ENCODE measurements at places on chromosomes 2 and 18. TPM values are rescaled to one million over a fixed set of nuclear protein-coding genes. Genes with fewer than 3 reads are reported as not detected.

Gene AQP12B
- not detected for total RNA-seq

Gene CDH2
- total RNA-seq: 22.8 TPM

Gene EFHD1
- 142 TPM for total RNA-seq

Gene FOXD4L1
- total RNA-seq: not detected

Gene OSR1
- total RNA-seq: 66.7 TPM

Gene MITD1
- total RNA-seq: 13.3 TPM

Gene DCAF17
- total RNA-seq: 22.6 TPM

Gene GPR45
- not detected for total RNA-seq

GRCh38 chr2:19868701-19869580 lies 32.8 kb downstream of the TTC32 start:
- DNase-seq: no peak

DNA sequence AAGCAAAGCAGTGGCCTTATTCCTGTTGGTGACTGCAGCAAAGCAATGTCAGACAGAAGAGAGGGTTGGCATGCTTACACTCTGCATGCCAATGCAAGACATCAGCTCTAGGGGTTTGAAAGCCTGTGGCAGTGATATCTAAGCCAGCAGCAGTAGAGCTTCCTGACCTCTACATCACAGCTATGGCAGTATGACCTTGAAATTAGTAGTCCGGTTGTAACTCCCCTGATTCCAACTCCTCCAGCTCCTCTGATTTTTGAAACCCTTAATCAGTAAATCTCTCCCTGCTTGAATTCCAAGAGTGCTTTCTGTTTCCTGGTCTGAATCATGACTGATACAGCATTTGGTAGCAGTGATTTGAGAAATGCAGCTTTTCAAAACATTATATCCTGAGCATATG lies 60.0 kb upstream of the LRP1B start:
- no peak for DNase-seq

- no peak for DNase-seq
Observed at GRCh38 chr2:191250400-191250799, 5.2 kb downstream of the MYO1B start.

- no peak for DNase-seq
Observed at GRCh38 chr18:711310-711656, 1.1 kb downstream of the ENOSF1 start.

DNA sequence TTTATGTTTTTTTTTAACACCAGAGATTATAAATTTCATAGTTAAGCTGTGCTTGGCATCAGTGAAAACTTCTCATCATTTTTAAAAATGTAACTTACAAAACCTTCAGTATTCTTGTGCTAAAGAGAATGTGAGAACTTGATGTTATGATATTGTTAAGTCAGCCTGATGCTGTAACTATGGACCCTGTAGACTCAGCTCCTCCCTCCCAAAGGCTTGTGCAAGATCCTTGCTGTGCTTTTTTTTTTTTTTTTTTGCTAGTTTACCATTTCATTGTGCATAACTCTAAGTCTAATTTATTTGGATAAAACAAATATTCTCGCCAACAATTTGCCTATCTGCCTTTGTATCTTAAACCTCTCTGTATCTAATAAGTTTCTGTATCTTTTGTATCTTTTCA lies 12.9 kb upstream of the TFPI start:
- DNase-seq: no peak

GRCh38 chr2:30986231-30986580 lies 152.0 kb downstream of the GALNT14 start:
- DNase-seq: no peak

- no peak for DNase-seq
Observed at GRCh38 chr2:11288431-11288830, 56.0 kb downstream of the ROCK2 start.

GRCh38 chr18:2027756-2028155 lies 543.5 kb downstream of the METTL4 start:
- no peak for DNase-seq

DNA sequence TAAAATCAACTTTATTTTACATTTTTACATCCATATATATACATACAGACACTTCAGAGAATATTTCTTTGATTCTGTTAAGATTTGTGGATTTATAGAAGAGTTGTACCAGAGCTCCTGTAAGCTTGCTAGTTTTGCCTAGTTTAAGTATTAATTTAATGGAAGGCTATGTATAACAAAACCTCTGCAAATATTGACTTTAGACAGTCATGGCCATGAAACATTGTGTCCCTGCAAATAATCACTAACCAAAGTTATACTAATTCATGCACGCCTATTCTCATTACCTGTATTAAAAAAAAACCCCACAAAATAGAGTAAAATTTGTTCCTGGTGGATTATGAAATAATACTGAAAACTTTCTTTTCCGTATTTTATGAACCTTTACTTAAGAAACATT lies 379.3 kb downstream of the CTNNA2 start:
- DNase-seq: no peak

DNA sequence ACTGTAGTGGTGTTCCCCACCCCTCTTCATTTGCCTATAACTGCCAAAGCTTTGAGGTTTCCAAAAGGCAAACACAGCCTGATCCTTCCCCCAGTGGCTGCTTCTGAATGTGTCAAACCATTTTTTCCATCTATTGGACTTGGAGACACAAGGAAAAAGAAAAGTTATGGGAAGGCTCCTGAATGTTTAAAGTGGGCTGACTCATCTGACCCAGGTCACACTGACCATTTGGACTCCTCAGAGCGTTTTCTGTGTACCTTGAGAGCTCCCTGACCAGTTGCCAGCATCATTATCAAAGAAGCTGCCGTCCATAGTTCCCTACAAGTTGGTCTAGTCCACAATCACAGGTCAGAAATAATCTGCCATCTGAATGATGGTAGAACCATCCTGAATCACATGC lies 123.4 kb upstream of the COL3A1 start:
- DNase-seq: no peak

DNA sequence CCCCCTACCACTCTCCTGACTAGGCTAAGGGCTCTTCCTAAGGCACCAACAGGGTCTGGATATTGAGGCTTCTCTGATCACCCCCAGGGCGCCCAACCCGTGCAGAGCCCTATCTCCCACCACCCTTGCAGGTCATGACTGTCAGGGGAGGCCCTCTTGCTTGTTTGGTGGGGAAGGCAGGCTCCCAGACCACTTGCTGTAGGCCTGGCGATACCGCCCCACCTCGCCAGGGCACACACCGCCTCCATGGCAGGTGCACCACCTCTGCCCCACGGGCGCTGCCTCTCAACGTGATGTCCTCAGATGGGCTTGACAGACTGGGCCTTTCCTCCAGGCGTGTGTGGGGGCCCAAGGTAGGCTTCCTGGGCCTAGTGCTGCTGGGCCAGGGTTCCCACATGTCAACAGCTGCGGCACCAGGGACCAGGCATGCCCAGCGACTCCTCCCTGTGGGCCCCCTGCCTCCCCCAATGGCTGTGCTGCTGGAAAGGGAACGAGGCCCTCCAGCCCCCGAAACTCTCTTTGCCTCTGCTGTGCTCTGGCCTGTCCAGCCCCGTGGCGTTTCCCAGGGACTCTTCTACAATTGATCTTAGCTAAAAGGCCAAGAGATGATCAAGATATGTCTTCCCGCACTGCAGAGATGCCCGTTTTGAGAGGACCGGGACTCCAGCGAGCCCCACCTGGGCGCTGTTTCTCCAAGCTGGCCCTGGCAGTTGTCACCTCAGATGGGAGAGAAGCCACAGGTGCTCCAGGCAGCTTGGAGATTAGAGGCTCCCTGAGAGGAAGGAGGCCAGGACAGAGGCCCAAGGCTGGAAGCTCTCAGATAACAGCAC lies 7.5 kb downstream of the NPPC start:
- DNase-seq: no peak

DNA sequence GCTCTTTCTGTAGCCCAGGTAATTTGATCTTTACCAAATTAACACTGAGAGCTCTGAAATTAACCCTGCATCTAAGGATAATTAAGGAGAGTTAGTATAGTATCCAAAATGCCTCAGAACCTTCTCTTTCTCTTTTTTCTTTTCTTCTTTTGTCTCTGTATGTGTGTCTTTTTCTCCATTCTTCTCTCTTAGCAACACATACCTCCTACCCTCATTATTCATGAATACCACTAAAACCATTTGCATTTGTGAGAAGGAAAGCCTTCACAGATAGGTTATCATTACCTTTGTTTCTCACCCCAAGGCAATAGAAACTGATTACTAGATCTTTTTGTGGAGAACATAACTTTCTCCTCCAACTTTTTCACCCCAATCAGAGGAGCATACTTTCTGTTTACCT lies 376.5 kb upstream of the NXPH2 start:
- DNase-seq: no peak

- no peak for DNase-seq
Observed at GRCh38 chr18:26040051-26040656, 50.3 kb downstream of the SS18 start.

- no peak for DNase-seq
Observed at GRCh38 chr18:67265464-67266245, 250.9 kb downstream of the DSEL start.

- no peak for DNase-seq
Observed at GRCh38 chr18:54734059-54734458, 94.2 kb upstream of the RAB27B start.

DNA sequence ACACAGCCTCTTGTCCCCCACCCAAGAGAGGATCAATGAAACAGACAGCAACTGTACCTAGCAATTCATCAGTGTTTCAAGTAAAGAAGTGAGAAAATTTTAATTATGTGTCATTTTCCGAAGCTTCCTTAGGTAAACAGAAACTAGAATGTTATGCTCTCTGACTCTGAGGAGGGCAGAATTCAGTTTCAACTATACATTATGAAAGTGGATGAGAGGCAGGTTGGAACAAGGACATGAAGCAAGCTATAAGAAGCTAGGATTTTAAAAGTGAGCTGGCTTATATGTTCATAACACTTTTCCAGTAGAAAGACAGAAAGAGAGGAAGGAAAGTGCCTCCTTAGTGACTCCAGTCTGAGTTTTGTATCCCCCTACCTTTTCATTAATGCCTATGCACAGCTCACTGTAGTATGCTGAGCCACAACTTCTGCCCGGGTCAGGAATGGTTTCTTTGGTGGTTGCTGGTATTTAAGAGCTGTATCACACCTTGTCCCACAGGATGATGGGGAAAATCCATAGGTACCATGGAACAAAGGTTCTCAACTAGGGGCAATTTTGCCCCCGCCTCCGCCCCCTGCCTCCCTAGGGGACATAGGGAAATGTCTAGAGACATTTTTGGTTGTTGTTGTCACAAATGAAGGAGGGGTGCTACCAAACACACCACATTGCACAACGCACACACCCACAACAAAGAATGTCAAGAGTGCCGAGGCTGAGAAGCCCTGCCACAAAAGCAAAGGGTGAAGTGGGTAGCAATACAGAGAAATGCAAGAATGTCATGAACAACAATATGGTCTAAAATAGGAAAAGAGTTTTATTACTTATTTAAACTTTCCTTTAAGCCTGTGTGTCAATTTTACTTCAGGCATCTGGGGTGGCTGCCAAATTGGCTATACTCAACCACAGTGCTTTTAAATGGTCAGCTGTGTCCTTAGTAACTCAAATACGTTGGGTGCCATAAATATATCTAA lies 161.0 kb upstream of the ZFP36L2 start:
- no peak for DNase-seq

- DNase-seq: no peak
Observed at GRCh38 chr2:136212426-136213378, 94.8 kb upstream of the CXCR4 start.

GRCh38 chr18:58361212-58361611 lies 267.7 kb downstream of the ALPK2 start:
- DNase-seq: no peak

- DNase-seq: no peak
Observed at GRCh38 chr18:12656605-12656937, 1.3 kb downstream of the SPIRE1 start.

- DNase-seq: no peak
Observed at GRCh38 chr2:107235491-107236254, 349.7 kb upstream of the ST6GAL2 start.

- no peak for DNase-seq
Observed at GRCh38 chr2:21910832-21911507, 787.2 kb downstream of the TDRD15 start.

GRCh38 chr2:8480915-8481314 lies 200.9 kb upstream of the ID2 start:
- DNase-seq: no peak

DNA sequence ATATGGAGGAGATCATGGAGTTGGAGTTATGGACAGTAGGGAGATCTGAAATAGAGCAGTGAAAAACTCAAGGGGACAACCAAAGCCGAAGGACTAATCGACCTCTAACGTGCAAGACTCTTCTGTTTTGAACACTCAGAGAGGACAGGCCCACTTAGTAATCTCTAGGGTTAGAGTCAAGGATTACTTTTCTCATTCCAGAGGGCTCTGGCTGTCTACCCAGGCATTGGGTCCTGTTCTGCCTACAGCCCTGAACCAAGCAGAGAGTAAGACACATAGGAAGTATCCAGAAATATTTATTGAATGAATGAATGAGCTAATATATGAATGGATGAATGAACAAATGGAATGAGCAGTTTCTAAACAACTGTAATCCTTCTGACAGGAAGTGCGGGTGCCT lies 50.3 kb upstream of the PKDCC start:
- DNase-seq: no peak

DNA sequence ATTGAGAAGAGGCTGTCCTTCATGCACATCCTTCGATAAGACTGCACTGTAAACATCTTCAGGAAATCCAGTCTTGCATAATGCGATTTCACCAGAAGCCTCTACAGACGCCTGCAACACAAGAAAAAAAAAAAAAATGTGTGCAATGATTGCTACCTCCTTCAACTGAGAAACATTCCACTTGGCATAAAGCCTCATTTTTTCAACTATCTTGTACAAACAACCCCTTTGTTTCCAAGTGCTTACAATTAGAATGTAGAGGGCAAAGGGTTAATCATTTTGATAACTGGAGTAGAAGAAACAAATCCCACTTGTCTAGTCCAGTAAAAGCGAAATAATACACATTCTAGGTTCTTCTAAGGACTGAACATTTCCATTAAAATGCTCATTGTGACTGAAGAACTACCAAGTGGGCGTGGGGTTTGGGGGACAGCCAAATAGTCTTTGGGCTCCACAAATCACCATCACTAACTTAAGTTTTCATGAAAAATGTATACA lies 29.2 kb downstream of the CDH2 start:
- no peak for DNase-seq

- no peak for DNase-seq
Observed at GRCh38 chr2:164766216-164766953, 75.2 kb downstream of the COBLL1 start.

GRCh38 chr18:79548621-79548985 lies 131.0 kb upstream of the CTDP1 start:
- peak; percentile 48 for DNase-seq

- DNase-seq: no peak
Observed at GRCh38 chr2:75098856-75099255, 100.5 kb downstream of the TACR1 start.

GRCh38 chr2:192551760-192552159 lies 357.0 kb upstream of the TMEFF2 start:
- DNase-seq: no peak

DNA sequence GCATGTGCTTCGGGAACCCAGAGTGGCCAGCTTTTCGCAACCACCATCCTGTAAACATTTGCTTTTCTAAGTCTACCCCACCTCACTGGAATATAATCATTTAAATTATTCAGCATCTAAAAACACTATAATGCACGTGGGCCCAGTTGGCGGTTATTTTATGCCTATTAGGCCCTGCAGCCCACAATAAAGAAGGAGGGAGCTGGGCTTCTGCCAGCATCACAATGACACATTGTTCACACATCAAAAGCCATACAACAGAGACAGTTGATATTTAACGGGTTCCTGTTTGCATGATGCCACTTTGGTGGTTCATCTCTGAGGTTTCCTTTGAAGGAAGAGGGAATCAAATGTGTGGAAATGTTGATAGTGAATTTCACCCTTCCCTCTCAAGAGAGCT lies 916.0 kb upstream of the CELF4 start:
- no peak for DNase-seq

- DNase-seq: peak; percentile 76
Observed at GRCh38 chr2:54595999-54596902, 127.2 kb upstream of the EML6 start.

GRCh38 chr2:218717262-218717661 lies 6.6 kb downstream of the TTLL4 start:
- no peak for DNase-seq

Measured in ascending aorta (tissue), 2 donors.